ENCODE measurements at places on chromosomes 7 and 10.

GRCh38 chr7:106885652-106886051, 20.6 kb downstream of the PIK3CG start:
- DNase-seq = no peak

- DNase-seq = no peak
Observed at GRCh38 chr7:108460964-108461363, 4.7 kb upstream of the NRCAM start.

- DNase-seq = peak; percentile 54
Observed at GRCh38 chr7:37495574-37496184, 47.0 kb upstream of the ELMO1 start.

- peak; percentile 51 for DNase-seq
Observed at GRCh38 chr10:119817991-119818888, 54.4 kb downstream of the MCMBP start.

- DNase-seq = peak; percentile 94
Observed at GRCh38 chr7:130961128-130961601, 227.2 kb upstream of the KLF14 start.

GRCh38 chr7:134829380-134829986, 50.0 kb downstream of the CALD1 start:
- no peak for DNase-seq

- DNase-seq = no peak
Observed at GRCh38 chr7:83271212-83272099, 108.8 kb upstream of the PCLO start.

DNA sequence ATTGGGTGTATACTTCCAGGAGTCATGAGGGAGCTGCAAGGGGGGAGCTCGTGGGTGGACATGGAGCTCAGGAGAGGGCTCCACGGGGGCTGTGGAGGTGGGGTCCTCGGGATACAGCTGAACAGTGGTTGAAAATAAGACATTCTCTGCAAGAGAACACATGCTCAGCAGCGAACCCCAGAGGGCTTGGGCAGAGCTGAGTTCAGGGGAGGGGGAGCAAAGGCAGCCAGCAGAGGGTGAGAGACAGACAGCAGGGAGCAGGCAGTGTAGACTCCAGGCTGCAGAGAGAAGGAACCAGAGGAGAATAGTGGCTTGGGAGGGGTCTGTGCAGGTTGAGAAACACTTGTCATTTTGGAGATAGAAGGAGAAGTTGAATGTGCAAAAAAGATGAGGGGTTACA, 73.0 kb upstream of the LRRC18 start:
- DNase-seq = no peak

- no peak for DNase-seq
Observed at GRCh38 chr10:7199152-7199760, 211.6 kb downstream of the SFMBT2 start.

- no peak for DNase-seq
Observed at GRCh38 chr10:12941966-12942365, 59.5 kb downstream of the CCDC3 start.

GRCh38 chr10:115606086-115606485, 512.9 kb downstream of the ATRNL1 start:
- no peak for DNase-seq

GRCh38 chr7:89283302-89283701, 487.8 kb upstream of the TEX47 start:
- no peak for DNase-seq

- no peak for DNase-seq
Observed at GRCh38 chr7:139494835-139495579, 11.5 kb upstream of the KLRG2 start.

- no peak for DNase-seq
Observed at GRCh38 chr10:7953447-7953846, 101.0 kb upstream of the GATA3 start.

GRCh38 chr7:26675143-26675887, 189.1 kb downstream of the SKAP2 start:
- no peak for DNase-seq

DNA sequence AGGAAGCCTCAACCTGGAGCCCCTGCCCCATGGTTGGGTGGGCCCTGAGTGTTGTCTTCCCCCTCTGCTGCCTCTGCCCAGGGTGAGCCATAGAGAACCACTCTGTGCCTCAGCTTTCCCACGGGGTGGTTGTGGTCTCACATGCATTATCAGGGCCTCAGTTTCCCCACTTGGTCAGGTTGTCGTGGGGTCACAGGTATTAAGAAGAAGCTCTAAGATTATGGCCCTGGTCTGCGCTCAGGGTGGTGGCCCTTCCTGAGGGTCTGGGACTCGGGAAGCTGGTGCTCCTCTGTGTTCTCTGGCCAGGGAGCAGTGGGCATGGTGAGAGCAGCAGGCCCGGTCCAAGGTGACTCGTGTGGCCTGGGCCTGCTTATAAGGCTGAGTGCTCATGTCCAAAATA, 17.8 kb downstream of the LRRC27 start:
- DNase-seq = no peak

DNA sequence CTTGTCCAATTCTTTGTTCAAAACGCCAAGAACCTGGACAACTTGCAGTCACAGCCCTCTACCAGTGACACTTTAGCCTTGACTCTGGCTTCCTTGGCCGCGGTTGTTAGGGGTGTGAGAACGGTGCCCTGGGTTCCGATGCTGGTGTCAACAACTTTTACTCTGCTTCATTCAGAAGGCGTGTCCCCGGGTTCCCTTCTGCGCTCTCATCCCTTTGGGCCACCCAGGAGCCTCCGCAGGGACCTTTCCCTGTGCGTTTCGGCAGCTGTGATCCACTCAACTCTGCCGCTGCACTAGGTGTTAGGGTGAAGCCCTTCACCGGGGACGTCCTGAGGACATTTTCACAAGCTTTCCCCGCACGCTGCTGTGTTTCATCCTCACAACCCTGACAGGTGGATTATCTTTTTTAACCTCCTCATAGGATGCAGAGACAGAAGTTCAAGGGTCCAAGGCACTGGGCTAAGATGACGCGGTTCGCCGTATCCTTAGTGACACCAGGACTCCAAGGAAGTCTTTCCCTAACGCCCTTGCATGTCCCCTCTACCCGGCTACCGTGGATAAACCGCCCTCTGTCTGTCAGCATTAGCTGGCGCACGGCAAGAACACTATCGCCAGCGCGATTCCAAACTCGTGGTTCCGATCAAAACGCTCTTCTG, 133.5 kb upstream of the SHH start:
- DNase-seq = no peak

DNA sequence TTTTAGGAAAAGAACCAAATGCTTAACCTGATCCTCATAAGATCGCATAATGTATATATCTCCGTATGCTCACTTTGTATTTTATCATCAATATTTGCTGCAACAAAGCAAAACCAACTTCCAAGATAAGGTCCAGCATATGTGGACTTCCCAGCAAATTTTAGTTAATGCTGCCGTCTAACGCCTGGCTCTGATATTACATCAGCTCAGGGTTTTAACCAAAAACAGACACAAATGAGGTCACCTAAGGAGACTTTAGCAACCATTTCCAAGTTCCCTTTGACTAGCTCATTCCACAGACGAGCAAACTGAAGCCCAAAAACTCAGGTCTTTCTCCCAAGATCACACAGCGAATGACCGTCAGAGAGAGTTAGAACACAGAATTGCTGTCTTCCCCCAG, 59.4 kb upstream of the UCN3 start:
- no peak for DNase-seq

Measured in CD4-positive, alpha-beta T cell treated with Interferon alpha-2 for 1 hour (primary cell).